ENCODE measurements at places on chromosomes 7 and 10. TPM values are rescaled to one million over a fixed set of nuclear protein-coding genes. Genes with fewer than 3 reads are reported as not detected.

DNA sequence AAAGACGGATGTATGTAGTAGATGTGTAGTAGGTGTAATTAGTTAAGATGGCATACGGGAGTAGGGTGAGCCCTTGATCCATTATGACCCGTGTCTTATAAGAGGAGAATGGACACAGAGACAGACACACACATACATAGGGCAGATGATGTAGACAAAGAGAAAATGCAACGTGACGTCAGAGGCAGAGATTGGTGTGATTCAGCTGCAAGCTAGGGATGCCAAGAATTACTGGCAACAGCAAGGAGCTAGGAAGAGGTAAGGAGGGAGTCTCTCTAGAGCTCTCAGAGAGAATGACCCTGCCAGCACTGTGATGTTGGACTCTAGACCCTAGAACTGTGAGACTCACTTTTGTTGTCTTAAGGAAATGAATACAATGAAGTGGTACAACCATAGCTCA, 247.0 kb upstream of the HABP2 start:
- no peaks in the 10 kb centered on the region for H3K4me1 ChIP-seq
- H3K4me3 ChIP-seq, result no peak overlapping the region
- no peaks in the 10 kb centered on the region for H3K36me3 ChIP-seq
- H3K27me3 ChIP-seq, result peaks cover 4% of the 10 kb centered on the region
- DNase-seq, result peak; percentile 87

Gene PTF1A
- not detected for total RNA-seq

GRCh38 chr7:91789086-91789485, 91.4 kb downstream of the MTERF1 start:
- no peak for DNase-seq
- no peaks in the 10 kb centered on the region for H3K4me1 ChIP-seq

- H3K27ac ChIP-seq, result no peak overlapping the region
- peaks cover 16% of the 10 kb centered on the region for H3K27me3 ChIP-seq
- H3K36me3 ChIP-seq, result no peaks in the 10 kb centered on the region
- H3K4me3 ChIP-seq, result no peak overlapping the region
- no peak for DNase-seq
Measured at GRCh38 chr10:49389361-49389933, 6.4 kb downstream of the DRGX start.

GRCh38 chr10:15316145-15316544, 54.9 kb downstream of the FAM171A1 start:
- DNase-seq, result no peak
- H3K4me3 ChIP-seq, result no peak overlapping the region

GRCh38 chr10:72883861-72884260, 9.7 kb upstream of the OIT3 start:
- DNase-seq, result peak; percentile 5
- H3K36me3 ChIP-seq, result no peaks in the 10 kb centered on the region
- H3K27me3 ChIP-seq, result no peaks in the 10 kb centered on the region
- no peak overlapping the region for H3K27ac ChIP-seq

DNA sequence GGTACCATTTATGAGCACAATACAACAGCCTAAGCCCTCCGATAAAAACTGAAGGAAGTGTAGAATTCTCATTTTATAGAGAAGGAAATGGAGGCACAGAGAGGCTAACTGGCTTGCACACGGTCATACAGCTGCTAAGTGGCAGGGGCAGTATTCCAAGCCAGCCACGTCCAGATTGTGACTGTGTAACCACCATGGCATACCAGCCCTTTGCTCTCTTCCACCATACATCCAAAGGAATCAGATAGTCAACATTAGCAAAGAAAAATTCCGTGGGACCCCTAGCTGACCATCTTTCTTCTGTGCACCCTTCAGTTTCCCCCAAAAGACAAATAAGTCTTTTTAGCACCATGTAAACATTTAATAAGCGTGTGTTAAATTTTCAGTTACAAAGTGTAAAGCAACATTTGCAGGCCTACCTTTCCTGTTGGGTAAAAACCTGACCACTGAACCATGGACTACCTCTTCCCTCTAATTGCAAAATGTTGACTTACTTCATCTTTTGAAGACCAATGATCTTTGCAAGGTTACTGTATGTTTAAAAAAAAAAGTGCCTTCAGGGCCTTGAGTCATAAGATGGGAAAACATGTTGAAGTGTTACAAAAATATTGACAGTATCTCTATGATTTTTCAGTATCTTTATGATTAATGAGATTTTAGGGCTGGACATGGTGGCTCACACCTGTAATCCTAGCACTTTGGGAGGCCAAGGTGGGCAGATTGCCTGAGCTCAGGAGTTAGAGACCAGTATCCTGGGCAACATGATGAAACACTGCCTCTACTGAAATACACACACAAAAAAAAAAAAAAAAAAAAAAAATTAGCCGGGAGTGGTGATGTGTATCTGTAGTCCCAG, 24.3 kb upstream of the PDZD8 start:
- no peak for DNase-seq
- no peak overlapping the region for H3K4me3 ChIP-seq
- no peaks in the 10 kb centered on the region for H3K27me3 ChIP-seq
- no peaks in the 10 kb centered on the region for H3K36me3 ChIP-seq

- no peak for DNase-seq
- H3K36me3 ChIP-seq, result no peaks in the 10 kb centered on the region
- no peak overlapping the region for H3K27ac ChIP-seq
- no peaks in the 10 kb centered on the region for H3K27me3 ChIP-seq
Measured at GRCh38 chr7:153276394-153276793, 516.8 kb downstream of the ACTR3B start.

GRCh38 chr7:135759532-135759931, 10.9 kb upstream of the FAM180A start:
- H3K4me3 ChIP-seq, result no peak overlapping the region
- H3K4me1 ChIP-seq, result peaks cover 5% of the 10 kb centered on the region
- no peaks in the 10 kb centered on the region for H3K36me3 ChIP-seq
- H3K27ac ChIP-seq, result no peak overlapping the region
- no peak for DNase-seq

DNA sequence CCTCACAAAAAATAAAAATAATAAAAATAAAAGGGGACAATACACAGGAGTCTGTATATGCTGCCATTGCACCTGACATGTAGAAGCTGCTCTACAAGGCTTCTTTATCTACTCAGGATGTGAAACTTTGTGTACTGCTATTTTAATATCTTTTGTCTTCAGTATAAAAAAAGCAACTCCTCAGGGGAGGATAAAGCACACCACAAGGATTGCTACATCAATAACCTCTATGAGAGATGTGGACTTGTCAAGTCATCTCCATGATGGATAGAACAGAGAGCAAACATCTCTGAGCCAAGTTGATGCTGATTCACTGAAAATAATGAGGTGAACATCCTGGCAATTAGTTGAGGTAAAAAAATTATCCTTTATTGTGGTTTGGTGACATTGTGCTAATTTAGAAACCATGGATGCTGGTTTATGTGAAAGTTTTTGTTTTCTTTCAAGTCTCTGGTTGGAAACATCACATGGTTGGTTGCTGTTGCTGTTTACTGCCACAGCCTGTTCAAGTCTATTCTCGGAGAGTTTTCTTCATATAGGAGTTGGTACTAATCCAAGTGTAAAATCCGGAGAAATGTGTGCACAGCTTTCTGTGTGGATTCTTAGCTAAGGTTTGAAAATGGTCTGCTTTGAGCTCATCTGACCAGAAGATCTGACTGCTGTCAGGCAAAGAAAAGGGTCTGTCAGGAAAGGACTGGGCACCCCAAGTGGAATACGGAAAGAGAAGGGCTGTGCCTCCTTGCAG, 1.5 kb upstream of the HECW1 start:
- no peak for DNase-seq
- H3K4me1 ChIP-seq, result peaks cover 3% of the 10 kb centered on the region
- H3K27me3 ChIP-seq, result peaks cover 44% of the 10 kb centered on the region
- H3K36me3 ChIP-seq, result no peaks in the 10 kb centered on the region

Gene NKX1-2
- not detected for total RNA-seq

Gene MEOX2
- total RNA-seq, result 0.50 TPM

Gene CNNM1
- total RNA-seq, result 0.66 TPM

Gene NXPH1
- not detected for total RNA-seq

- DNase-seq, result no peak
- H3K27ac ChIP-seq, result no peak overlapping the region
- no peak overlapping the region for H3K4me3 ChIP-seq
- H3K4me1 ChIP-seq, result no peaks in the 10 kb centered on the region
- no peaks in the 10 kb centered on the region for H3K27me3 ChIP-seq
- H3K36me3 ChIP-seq, result no peaks in the 10 kb centered on the region
Measured at GRCh38 chr7:102030696-102031095, 213.3 kb downstream of the CUX1 start.

Gene STEAP1
- total RNA-seq, result 69.9 TPM

DNA sequence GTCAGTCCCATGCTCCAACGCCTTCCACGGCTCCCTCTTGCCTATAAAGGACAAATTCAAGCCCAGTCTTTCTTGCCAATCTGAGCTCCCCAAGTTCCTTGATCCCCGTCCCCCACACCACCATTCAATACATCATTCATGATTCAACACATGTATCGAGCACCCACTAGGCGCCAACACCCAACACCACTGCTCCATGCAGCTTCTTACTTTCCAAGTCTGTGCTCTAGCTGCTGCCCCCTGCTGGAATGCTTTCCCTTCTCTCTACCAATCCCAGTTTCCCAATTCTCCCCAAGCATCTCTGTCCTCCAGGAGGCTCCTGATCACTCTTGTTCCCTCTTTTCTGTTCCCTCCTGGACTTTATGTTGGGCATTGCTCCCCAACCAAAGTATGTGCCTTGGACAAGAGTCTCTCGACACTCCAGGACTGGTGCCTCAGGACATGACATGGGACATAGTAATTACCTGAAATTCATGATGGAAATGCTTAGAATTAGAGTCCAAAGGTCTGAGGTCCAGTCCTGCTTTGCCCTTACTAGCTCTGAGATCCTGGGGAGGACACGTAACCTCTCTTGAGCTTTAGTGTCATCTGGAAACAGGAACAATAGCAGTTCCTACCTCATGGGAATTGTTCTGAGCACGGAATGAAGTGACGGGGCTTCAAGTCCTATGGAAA, 172.7 kb downstream of the NEURL1 start:
- peaks cover 19% of the 10 kb centered on the region for H3K4me1 ChIP-seq
- no peaks in the 10 kb centered on the region for H3K27me3 ChIP-seq
- H3K27ac ChIP-seq, result no peak overlapping the region

DNA sequence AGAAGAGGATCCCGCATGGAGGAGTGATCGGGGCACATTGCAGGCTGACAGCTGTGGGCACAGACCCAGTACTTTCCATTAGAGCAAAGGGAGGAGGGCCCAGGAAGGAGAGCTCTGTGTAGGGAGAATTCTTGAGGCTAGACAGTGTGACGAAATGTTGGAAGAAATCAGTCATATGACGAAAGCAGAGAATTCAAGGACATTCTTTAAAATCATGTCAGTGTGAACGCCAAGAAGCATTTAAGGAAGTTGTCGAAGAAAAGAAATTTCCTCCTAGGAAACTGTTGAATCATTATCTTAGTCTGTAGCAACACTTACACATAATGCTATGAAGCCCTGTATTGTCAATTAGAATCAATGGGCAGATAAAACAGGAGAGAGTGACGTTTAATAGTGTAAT, 191.3 kb upstream of the ADARB2 start:
- no peaks in the 10 kb centered on the region for H3K4me1 ChIP-seq
- no peak for DNase-seq
- H3K27me3 ChIP-seq, result no peaks in the 10 kb centered on the region
- no peaks in the 10 kb centered on the region for H3K36me3 ChIP-seq

- H3K4me1 ChIP-seq, result no peaks in the 10 kb centered on the region
- no peak overlapping the region for H3K27ac ChIP-seq
- no peaks in the 10 kb centered on the region for H3K27me3 ChIP-seq
- H3K36me3 ChIP-seq, result no peaks in the 10 kb centered on the region
- H3K4me3 ChIP-seq, result no peak overlapping the region
Measured at GRCh38 chr7:91046322-91047089, 217.7 kb upstream of the FZD1 start.

GRCh38 chr10:127349737-127350136, 153.3 kb upstream of the INSYN2A start:
- no peaks in the 10 kb centered on the region for H3K27me3 ChIP-seq
- H3K4me3 ChIP-seq, result no peak overlapping the region
- H3K27ac ChIP-seq, result no peak overlapping the region
- DNase-seq, result peak; percentile 52
- H3K4me1 ChIP-seq, result no peaks in the 10 kb centered on the region
- H3K36me3 ChIP-seq, result no peaks in the 10 kb centered on the region

DNA sequence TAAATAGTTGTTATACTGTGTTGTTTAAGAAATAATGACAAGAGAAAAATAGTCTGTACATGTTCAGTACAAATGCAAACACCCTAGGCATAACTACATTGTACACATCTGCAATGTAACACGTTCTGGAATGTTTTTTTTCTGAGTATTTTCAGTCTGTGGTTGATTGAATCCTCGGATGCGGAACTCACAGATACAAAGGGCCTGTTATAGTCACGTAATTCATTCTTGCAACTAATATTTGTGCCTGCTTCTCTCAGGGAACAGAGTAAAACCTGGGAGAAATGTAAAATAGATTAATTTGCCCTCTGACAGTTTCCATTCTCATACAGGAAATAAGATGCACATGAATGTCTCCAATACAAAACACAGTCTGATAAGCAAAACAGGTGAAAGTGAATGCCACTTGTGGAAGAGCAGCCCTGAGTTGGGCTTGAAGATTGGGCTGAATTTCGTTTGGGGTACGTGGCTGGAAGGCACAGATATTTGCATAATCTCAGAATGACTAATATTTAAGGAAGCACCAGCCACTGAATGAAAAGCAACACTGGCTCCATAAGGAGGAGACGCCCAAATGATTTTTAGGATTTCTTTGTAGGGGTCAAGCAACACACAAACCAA, 19.1 kb downstream of the DENND2A start:
- peaks cover 23% of the 10 kb centered on the region for H3K4me1 ChIP-seq
- DNase-seq, result peak; percentile 66
- H3K27ac ChIP-seq, result peak overlapping the region; percentile 7
- H3K36me3 ChIP-seq, result no peaks in the 10 kb centered on the region
- H3K4me3 ChIP-seq, result no peak overlapping the region

Gene GHRHR
- total RNA-seq, result not detected

DNA sequence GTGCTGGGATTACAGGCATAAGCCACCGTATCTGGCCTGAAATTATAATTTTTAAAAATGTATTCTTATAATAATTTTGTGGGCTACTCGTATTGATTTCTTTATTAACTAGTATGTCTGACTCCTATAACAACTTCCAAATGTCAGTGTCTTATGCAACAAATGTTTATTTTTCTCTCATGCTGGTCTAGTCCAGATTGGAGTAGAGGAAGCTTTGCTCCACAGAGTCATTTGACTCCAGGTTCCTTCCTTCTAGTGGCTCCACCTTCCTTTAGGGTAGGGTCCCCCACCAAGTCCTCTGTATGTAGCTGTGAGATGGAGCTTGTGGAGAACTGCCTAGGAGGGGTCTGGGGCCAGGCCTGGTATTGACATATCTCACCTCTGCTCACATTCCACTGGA, 8.7 kb downstream of the CEP55 start:
- no peaks in the 10 kb centered on the region for H3K36me3 ChIP-seq
- no peak overlapping the region for H3K27ac ChIP-seq
- no peaks in the 10 kb centered on the region for H3K27me3 ChIP-seq
- no peak for DNase-seq
- no peak overlapping the region for H3K4me3 ChIP-seq

- no peaks in the 10 kb centered on the region for H3K27me3 ChIP-seq
- H3K4me1 ChIP-seq, result no peaks in the 10 kb centered on the region
- no peak overlapping the region for H3K27ac ChIP-seq
- no peak overlapping the region for H3K4me3 ChIP-seq
Measured at GRCh38 chr7:155753446-155753965, 58.8 kb downstream of the SHH start.

Data from fibroblast of lung (primary cell).